ENCODE measurements at places on chromosomes 3 and 15.
A peak's percentile ranks its signal among the peaks of the same experiment; 100 is the strongest.

- no peak for DNase-seq
Measured at GRCh38 chr15:23628612-23629233, 18.9 kb downstream of the MAGEL2 start.

GRCh38 chr3:40262331-40262730 is 47.2 kb upstream of the EIF1B start:
- DNase-seq: no peak

GRCh38 chr15:51861557-51862359 is 32.3 kb downstream of the TMOD3 start:
- DNase-seq: peak; percentile 56

GRCh38 chr15:29135702-29136646 is 133.6 kb downstream of the NSMCE3 start:
- DNase-seq: no peak

- DNase-seq: peak; percentile 54
Measured at GRCh38 chr3:44045476-44046275, 196.0 kb upstream of the TOPAZ1 start.
